ENCODE measurements at places on chromosomes 6 and 20. TPM values are rescaled to one million over a fixed set of nuclear protein-coding genes. Genes with fewer than 3 reads are reported as not detected.

The CRISP2 gene
- total RNA-seq, result not detected

The PDYN gene
- not detected for total RNA-seq

The UBE2C gene
- 0.78 TPM for total RNA-seq

The CARMIL1 gene
- 34.7 TPM for total RNA-seq

The SAMD5 gene
- total RNA-seq, result 2.1 TPM

The PDE7B gene
- total RNA-seq, result 12.9 TPM

The HLA-DMB gene
- 85.0 TPM for total RNA-seq

The CFAP206 gene
- total RNA-seq, result not detected

The JAG1 gene
- total RNA-seq, result 127 TPM
